8988T (cell line): ENCODE measurements at places on chromosomes 6 and 20.

DNA sequence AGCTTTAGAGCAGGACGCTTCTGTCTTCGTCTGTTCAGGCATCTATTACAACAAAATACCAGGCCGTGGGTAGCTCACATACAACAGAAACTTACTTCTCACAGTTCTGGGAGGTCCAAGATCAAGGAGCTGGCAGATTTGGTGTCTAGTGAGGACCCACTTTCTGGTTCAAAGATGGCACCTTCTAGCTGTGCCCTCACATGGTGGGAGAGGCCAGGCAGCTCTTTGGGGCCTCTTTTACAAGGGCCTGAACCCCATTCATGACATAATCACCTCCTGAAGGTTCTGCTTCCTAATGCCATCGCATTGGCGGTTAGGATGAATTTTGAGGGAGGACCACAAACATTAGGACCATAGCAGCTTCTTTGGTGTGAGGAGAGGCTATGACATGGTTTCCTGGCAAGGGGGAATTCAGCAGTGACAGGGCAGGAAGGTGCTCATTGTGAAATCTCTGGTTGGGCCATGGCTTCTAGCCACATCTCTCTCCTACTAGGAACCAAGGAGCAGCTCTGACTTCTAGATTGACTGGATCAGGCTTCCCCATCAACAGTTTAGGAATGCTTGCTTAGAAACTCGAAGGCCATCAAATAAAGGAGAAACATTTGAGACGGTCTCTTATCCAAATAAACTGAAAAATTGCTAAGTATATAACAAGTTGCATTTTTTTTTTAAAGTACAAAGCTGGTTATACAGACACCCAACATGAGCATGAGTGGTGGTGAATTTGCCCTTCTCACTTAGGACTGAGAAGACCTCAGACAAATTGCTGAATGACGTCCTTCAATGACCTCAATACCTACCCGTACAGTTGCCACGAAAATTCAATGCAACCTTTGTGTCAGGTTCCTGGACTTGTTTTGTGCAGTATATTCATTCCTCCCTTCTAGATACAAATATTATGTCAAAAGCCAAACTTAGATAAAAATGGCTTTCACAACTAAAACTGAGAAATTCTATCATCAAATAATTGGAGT lies 140.7 kb downstream of the ZDHHC14 start:
- DNase-seq = no peak

- no peak for DNase-seq
These were observed 191.1 kb upstream of the SGK1 start for GRCh38 chr6:134508862-134509498.

DNA sequence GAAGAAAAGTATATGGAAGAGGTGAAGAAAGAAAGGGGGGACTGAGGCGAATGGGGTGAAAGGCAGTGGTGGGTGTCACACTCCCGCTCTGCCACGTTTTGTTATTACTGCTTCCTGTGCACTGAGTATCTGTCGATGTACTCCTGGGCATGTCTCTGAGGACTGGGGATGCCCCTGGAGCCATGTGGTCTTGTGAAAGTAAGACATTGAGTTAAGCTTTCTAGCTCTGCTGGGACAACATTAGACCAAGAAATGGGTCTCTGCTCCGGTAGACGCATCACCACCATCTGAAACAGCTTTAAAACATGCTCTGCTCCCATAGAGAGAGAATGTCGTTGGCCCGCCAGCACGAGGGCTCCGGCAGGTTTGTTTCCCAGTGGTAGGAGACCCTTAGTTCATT lies 40.0 kb downstream of the IRF4 start:
- DNase-seq = no peak

DNA sequence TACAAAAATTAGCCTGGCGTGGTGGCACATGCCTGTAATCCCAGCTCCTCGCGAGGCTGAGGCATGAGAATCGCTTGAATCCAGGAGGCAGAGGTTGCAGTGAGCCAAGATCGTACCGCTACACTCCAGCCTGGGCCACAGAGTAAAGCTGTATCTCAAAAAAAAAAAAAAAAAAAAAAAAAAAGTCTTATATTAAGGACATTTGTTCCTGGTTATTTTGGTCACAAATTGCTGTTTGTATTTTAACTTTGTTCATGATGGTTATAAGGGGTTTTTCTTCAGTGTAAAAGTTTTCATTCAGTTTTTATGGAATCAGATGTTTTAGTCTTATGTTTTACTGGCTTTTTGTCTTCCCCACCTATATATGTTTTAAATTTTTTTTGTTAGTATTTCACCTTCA lies 13.9 kb downstream of the FILIP1 start:
- DNase-seq = no peak

GRCh38 chr6:68400396-68400795 lies 234.7 kb upstream of the ADGRB3 start:
- no peak for DNase-seq

DNA sequence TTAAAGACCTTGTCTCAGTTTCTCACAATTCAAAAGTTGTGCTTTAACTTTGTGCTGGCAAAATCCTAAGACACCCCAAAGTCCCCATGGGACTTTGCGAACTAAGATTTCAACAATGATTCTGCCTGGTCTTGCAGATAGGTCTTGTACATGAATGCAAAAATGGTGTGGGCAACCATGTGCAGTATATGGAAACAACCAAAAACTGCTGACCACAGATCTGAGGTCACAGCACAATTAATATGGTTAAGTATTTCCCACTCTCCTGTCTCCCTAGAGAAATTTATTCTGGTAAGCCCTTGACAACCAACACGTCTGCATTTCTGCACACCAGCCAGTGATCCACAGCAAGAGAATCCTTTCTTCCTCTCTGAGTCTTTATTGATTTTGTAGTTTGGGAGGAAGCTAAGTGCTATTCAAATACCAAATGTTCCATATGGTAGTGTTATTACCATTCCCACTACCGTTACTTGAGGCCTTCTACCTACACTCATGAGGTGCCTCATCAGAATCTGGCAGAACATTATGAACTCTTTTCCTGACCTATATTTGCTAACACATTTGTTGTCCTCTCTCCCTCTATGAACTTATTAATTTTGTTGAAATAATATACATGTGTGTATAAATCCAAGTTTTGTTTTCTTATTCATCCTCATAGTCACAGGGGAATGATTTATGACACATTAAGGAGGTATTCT lies 178.7 kb downstream of the ATXN1 start:
- no peak for DNase-seq
